ENCODE measurements at places on chromosomes 12 and 14. TPM values are rescaled to one million over a fixed set of nuclear protein-coding genes. Genes with fewer than 3 reads are reported as not detected.
A peak's percentile ranks its signal among the peaks of the same experiment; 100 is the strongest.

DNA sequence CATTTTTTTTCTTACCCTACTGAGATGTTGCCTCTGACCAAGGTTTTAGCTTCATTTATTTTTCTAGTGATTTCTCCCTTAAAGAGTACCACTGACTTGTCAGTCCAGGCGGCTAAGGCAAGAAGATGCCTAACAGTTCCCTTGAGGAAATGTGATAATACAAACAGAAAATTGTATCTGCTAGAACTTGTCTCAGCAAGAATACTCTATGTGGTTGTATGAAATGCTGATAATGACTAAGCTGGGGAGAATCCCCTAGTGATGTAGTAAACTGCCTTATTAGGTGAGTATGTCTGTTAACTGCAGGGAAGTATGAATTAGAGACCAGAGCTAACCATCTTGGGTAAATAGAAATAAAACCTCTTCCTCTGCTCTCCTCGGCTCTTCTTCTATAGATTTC lies 6.7 kb downstream of the C12orf54 start:
- DNase-seq = no peak

GRCh38 chr12:2435511-2435910 lies 359.3 kb upstream of the FKBP4 start:
- DNase-seq = no peak

- DNase-seq = peak; percentile 53
Observed at GRCh38 chr12:90090929-90091651, 382.5 kb upstream of the ATP2B1 start.

- DNase-seq = no peak
Observed at GRCh38 chr14:72921396-72921795, 4.9 kb upstream of the DCAF4 start.

DNA sequence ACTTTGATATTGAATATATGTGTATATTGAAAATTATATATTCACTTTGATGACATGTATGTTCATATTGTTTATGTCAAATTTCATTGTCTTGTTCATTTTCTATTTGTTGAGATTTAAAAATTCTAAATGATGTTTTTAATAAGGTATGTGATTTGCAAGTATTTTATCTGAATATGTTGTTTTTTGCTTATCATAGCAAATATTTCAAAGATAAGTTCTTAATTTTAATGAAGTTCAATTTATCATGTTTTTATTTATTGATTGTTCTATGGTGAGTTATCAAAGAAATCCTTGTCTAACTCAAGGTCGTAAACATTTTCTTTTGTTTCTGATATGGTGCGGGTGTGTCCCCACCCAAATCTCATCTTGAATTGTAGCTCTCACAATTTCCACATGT lies 45.2 kb downstream of the OR9K2 start:
- DNase-seq = no peak

DNA sequence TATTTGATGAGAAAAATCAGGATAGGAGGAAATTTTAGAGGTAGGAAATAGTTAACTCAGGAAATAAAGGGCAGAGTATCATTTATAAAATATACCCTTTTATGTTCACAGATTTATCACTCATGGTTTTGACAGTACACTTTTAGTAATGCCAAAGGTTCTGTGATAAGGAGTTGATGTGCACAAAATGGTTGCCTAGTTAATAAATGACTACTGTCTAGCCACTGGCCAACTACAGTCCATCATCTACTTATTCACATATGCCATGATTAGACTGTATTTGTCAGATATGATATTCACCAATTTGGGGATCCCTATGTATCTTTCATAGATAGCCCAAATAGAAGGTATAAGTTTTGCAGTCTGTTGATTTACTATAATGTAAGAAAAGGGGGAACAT lies 19.2 kb upstream of the GXYLT1 start:
- DNase-seq = no peak

DNA sequence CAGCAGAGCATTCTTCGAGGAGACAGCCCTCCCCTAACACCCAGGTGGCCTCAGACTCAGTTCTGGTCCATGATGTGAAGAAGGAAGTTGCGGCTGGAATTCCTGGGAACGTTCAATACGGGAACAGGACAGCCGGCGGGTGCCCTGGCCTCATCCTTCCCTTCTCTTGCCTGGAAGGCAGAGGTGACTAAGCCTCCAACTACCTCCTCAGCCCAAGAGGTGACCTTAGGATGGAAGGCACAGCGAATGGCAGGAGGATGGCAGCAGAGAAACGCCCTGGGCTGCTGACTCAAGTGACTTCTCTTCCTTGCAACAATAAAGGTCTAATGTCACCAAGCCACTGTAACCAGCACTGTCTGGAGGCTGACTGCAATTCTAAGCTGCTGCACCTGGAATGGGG lies 36.1 kb downstream of the DHX37 start:
- no peak for DNase-seq

- no peak for DNase-seq
Observed at GRCh38 chr12:126198966-126199692, 1133.9 kb downstream of the AACS start.

GRCh38 chr12:71566655-71567054 lies 97.0 kb downstream of the ZFC3H1 start:
- DNase-seq = no peak

DNA sequence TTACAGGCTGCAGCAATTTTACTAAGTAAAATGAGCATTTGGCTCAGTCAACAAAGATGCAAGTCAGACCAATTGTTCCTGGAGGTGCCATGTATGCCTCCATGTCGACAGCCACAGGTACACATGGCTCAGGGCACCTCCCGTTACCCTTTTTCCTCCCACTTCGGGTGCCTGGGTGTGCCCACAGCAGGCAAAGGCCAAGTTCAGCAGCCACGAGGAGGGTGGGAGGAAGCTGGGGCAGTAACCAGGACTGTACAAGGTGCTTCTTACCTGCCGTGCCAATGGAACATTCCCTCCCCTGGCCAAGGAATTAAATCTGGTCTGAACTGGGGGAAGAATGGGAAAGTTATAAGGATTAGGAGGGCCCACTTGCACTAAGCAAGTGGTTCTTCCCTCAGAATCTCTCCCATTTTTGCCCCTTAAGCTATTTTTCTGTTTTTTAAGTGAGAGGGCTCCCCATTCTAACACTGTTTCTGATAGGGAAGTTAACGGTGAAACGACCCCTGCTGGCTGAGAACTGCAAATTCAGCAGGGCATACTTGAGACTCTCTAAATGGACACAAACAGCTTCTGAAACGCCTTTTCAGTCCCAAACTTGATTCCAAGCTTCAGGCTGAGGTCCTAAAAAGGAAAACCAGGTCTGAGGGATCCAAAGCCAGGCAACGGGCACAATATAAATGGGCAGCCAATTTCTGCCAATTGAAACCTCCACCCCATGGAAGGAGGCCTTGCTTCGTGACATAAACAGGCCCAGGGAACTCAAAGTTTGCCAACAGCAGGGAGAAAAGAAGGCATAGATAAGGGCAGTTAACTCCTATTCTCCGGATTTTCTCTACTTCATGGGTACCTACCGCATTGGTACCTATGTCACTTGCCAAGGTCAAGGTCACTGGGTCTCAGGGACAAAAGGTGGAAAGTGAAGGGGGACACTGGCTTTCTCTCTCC lies 24.8 kb downstream of the CLECL1 start:
- DNase-seq = peak; percentile 72

GRCh38 chr12:7638064-7638759 lies 27.5 kb downstream of the APOBEC1 start:
- DNase-seq = peak; percentile 34

- no peak for DNase-seq
Observed at GRCh38 chr12:50647031-50647430, 116.9 kb upstream of the ATF1 start.

- no peak for DNase-seq
Observed at GRCh38 chr12:21369141-21369980, 3.3 kb upstream of the IAPP start.

GRCh38 chr12:94191023-94191422 lies 42.6 kb downstream of the PLXNC1 start:
- DNase-seq = no peak

GRCh38 chr14:67359775-67360469 lies at the start of the genes ATP6V1D and EIF2S1:
ATP6V1D (minus strand) TSS chr14:67359804; CDS start chr14:67359698, 106 bp downstream.
EIF2S1 (plus strand) TSS chr14:67360328; CDS start chr14:67364768, 4,440 bp downstream.
- peak; percentile 100 for DNase-seq

DNA sequence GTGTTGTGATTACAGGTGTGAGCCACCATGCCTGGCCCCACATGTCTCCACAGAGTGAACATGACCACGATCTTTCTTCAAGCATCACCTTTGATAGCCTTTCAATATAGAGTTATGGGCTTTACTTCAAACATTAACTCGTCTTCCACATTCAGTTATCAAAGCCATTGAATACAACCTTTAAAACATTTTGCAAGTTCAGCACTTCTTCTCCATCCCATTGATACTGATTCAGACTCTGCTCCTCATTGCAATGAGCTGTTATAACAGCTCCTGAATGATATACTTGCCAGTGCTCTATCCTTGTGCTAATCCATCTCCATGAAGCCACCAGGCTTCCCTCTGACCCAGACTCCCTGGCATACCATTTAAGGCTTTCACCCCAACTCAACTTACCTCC lies 223.5 kb upstream of the EEA1 start:
- DNase-seq = no peak

DNA sequence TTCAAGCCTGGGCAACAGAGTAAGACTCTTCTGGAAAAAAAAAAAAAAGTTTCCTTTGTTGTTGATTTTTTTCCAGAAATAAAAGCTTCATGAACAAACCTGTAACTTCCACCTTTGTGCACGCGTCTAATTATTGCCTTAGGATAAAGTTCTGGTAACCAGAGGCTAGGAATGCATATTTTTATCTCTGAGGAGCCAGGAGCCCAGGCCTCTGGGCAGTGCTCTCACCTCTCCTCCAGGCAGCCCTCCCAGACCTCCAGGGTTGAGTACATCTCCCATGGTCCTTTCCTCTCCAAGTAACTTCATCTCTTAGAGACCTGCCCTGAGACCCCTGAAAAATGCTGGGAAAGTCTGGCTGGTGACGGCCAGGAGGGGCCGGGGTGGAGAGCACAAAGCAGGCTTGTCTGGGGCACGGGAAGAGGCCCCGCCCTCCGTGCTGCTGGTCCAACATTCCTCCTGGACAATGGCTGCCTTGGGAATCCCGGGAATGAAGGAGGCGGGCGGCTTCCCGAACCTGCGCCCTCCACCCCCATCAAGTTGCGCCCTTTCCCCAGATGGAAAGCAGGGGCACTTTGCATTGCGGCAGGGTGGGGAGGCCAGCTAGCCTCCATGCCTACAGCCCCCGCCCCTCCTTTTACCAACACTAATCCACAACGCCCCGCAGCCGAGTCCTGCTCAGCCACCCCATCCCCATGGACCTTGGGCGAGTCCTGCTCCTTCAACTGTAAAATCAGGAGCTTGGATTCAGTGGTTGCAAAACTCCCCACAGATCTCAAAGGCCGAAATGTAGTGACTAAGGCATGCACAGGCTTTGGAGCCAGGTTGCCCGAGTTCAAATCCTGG lies 7.3 kb upstream of the FIGNL2 start:
- peak; percentile 74 for DNase-seq

DNA sequence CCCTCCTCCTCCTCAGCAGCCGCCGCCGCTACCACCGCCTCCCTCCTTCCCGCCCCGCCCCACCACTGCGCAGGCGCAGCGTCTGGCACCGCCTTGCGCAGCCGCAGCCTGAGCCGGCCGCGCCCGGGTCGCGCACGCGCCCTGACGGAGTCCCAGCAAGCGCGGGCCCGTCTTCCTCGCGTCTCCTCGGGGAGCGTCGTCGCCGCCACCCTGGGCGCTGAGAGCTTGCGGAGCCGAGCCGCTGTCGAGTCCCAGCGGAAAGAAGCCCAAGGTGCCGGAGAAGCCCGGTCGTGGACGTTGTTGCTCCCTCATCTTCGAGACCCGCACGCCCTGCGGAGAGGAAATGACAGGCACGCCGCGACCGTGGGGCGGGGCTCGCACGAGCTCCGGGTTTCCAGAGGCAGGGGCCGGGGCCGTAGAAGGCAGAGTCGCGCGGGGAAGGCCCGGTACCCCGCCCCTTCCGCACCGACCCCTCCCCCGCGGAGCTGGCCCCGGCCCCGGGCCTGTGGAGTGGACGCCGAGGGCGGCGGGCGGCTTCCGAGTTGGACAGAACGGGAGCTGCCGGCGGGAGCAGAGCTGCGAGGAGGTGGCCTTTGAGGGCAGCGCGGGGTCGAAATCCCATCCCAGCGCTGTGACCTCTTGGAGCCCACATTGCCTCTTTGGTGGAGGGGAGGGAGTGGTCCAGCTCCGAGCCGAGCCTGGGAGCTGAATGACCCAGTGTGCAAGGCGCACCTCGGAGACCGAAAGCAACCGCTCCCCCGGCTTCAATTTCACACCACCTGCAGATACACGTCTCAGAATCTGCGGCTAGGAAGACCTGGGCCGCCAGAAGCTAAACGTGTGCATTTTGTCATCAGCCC lies 469 bp upstream of the RAB35 start:
- peak; percentile 98 for DNase-seq

DNA sequence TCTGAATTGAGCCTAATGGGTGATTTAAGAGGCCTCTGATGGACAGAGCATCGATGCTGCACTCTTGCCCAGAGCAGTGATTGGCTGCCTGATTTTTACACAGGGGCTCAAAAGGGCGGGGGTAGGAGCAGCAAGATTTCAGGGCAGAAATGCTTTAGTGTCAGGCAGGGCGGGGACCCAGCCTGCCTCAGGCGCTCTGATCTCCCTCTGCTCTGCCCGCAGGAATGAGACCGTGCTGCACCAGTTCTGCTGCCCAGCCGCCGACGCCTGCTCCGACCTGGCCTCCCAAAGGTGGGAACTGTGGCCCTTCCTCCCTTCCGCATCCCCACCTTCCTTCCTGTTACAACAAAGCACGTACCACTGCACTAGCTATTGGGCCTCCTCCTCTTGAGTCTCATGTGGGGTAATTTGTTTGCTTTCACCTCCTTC lies 32.4 kb downstream of the IQSEC3 start:
- no peak for DNase-seq

DNA sequence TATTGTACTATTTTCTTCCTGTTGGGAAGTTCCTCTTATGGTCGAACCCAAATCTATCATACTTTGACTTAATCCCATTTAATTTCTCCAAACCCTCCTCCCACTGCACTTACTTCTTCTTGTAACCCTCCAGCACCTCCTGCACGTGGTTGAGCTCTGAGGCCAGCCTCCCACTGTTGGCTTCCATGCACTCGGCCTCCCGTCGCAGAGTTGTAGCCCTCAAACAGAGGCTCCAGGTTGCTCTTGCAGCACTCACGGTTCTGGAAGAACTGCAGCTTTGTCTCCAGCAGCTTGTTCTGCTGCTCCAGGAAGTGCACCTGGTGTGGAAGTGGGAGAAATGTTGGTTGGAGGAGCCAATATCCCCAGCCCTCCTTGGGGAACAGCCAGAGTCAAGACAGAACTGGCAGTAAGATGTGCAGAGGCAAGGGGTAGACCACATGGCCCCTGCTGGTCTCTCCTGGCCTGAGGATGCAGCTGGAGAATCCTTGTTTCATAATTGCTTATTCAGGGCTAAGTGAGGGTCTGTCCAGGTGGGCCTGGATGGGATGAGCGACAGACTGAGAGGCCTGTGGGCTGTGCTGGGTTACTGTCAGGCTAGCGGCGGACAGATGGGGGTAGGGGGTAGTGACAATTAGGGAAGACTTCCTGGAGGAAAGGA lies 18.4 kb upstream of the KRT86 start:
- no peak for DNase-seq

The PRB2 gene
- polyA plus RNA-seq = not detected

The ADAM20 gene
- polyA plus RNA-seq = not detected

The LAG3 gene
- 0.25 TPM for polyA plus RNA-seq

The KRT6C gene
- not detected for polyA plus RNA-seq

The TSPAN19 gene
- not detected for polyA plus RNA-seq

The NANOG gene
- not detected for polyA plus RNA-seq

The FAM222A gene
- polyA plus RNA-seq = 3.1 TPM

The FUT8 gene
- 17.4 TPM for polyA plus RNA-seq

The TBX3 gene
- polyA plus RNA-seq = 4.9 TPM

The CCDC197 gene
- not detected for polyA plus RNA-seq

The C1S gene
- 98.4 TPM for polyA plus RNA-seq

The SDR9C7 gene
- 0.50 TPM for polyA plus RNA-seq

The LRFN5 gene
- polyA plus RNA-seq = 0.19 TPM

The TOMM20L gene
- not detected for polyA plus RNA-seq

The CCDC177 gene
- 0.25 TPM for polyA plus RNA-seq

The OR9K2 gene
- polyA plus RNA-seq = not detected

The PKP2 gene
- 5.8 TPM for polyA plus RNA-seq
